ENCODE measurements at places on chromosomes 13 and 19.

DNA sequence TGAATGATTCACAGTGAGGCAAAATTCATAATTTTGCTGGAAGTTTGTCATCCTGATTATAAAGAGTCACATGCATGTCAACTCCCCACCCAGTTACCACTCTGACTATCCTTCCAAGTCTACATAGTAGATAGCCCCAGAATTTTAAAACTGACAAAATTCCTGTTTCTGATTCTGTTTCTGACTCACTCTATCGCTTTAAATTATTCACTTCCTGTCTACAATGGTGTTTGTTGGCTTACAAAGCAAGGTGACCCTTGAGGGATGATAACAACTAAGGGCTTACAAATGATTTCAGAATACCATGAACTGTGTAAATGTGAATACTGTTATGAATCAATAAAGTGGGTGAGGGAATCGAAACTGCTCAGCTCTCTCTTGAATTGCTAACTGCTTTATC, 98.7 kb upstream of the KL start:
- DNase-seq, result no peak

DNA sequence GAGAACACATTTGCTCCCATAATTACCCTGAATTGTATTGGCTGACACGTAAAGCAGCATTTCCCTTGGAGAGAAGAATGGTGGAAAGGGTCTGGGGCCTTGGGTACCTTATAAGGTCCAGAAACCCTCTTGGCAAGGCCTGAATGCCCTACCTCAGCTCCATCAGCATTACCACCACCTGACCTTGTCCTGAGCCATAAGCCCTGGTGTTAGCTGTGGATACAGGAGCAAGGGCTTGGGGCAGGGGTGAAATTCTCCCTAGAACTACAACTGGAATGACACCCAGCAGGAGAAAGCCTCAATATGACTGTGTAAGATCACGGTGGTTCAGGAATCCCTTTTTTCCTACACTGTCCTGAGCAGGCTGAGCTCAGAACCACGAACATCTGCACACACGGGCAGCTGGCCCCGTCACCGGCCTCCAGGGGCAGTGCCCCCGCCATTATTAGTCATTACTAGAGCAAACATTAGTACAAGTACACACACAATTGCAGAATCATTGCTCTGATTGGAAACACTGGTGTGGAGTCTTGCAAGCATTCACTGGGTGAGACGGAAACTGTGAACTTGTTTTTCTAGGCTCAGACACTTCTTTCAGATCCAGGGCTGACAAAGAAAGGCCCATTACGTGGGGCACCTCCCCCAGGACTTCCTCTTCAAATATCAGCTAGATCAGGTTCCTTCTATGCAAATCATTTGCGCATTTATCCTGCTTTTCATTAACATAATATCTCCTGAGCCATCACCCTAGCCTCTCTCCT, 26.8 kb upstream of the MTIF3 start:
- peak; percentile 44 for DNase-seq

- no peak for DNase-seq
Measured at GRCh38 chr13:53411463-53411862, 382.9 kb downstream of the OLFM4 start.

DNA sequence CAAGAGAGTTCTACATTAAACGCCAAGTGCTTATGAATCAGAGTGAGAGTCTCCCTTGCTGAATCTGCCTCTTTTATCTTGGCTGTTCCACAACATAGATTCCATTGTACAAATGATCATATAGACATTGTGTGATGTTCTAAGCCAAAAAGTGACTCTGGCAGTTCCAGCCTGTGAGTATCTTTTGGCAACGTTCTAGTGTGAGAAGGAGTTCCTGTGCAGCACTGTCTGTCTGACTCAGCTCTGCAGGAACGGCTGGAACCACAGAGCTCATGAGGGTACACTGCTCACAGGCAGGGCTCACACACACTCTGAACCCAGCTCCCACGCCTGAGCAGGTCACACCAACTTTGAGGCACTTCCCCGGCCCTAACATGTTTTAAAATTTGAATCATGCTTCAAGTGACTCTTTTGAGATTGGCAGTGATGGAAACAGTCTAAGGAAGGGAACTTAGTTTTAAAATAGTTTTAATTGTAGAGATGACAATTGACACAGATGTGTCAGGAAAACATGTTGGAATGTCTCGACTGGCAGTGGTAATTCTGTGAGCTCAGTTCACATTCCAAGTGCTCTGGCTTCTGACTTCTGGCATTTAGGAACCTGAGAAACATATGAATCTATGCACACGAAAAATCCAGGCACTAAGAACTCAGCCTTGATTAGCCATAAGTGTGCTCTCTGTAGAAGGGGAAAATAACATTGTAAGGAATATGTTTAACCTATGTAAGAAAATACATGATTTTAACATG, 272.0 kb downstream of the UQCRFS1 start:
- DNase-seq, result peak; percentile 58

- DNase-seq, result peak; percentile 59
Measured at GRCh38 chr13:45242070-45242469, 41.2 kb upstream of the KCTD4 start.

DNA sequence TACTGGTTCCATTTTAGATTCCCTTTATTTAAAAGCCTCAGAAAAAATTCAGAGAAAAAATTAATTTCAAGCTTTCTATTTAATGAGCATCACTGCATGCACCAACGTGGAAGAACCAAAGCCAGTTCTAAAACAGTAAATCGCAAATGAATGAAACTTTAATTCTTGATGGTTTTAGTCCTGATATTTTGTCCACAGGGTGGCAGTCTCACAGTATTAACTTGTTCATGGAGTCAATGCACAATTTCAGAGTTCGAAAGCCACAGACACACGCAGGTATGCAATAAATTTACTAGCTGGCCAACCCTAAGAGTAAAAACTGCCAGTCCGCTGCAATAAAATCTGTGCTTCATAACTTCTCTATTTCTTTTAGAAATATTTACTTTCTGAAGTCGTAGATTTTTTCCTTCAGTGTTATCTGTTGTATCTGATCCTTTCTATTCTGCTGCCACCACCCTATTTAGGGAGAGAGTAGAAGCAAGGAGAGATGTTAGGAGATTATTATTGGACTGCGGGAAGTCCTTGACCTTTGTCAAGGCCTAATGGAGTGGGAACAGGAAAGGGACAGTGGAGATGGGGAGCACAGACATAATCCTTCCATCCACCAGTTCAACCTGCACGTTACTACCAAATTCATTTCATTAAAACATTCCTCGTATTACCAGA, 7.0 kb upstream of the WBP4 start:
- DNase-seq, result peak; percentile 73

- peak; percentile 67 for DNase-seq
Measured at GRCh38 chr19:45153339-45154063, 7.3 kb downstream of the NKPD1 start.

DNA sequence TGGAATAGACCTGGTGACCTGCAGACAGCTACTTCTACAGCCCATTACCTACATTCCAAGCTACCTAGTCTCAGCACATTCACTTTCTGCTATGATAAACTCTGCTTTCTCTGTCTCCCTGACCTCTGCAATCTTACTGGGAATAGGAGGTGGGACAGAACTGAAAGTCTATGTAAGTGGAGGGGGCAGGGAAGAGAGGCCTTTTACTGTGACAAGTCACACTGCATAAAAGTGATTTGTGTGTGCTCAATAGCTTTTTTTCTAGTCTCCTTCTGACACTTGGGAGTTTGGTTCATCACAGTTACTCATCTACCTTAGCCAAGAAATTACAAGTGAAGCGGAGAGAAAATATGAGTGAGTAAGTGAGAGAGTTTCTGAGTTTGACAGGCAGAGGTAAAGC, 322.4 kb downstream of the OLFM4 start:
- no peak for DNase-seq

DNA sequence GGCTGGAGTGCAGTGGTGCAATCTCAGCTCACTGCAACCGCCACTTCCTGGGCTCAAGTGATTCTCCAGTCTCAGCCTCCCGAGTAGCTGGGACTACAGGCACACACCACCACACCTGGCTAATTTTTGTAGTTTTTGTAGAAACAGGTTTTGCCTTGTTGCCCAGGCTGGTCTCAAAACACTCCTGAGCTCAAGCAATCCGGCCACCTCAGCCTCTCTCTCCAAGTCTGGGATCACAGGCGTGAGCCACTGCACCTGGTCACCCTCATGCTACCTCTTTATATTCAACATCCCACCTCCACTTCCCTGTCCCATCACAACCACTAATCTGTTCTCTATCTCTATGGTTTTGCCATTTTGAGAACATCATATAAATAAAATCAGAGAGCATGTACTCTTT, 155.7 kb downstream of the PTPRS start:
- no peak for DNase-seq

- DNase-seq, result peak; percentile 63
Measured at GRCh38 chr19:43759515-43759914, 4.8 kb upstream of the SMG9 start.

DNA sequence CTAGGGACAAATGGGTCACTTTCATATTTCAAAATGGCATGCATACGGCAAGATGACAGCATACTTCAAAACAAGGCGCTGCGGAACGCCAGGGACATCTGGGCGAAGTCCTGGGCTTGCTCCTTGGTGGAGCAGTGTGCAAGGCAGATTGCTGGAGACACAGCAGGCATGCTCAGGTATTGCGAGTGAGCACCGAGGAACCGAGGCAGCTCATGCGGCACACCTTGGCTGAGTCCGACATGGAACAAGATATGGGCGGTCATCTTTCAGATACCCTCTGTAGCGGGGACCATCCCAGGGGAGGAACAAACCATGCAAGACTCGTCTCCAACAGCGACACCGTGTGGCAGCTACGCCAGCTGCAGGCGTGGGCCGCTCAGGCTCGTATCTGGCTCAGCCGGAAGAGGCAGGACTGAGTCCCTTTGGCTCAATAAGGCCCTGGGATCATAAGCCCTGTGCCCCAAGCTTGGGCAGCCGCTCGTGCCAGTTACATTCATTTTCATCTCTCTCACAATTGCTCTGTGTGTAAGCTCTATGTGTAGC, 112.4 kb downstream of the NUFIP1 start:
- DNase-seq, result no peak

GRCh38 chr13:22880741-22881720, 299.7 kb upstream of the SGCG start:
- DNase-seq, result no peak

- DNase-seq, result peak; percentile 95
Measured at GRCh38 chr19:12777217-12778016, 2.1 kb upstream of the HOOK2 start.

GRCh38 chr19:30450835-30451321, 78.7 kb downstream of the ZNF536 start:
- no peak for DNase-seq

- no peak for DNase-seq
Measured at GRCh38 chr13:59444210-59444857, 719.4 kb downstream of the DIAPH3 start.

- no peak for DNase-seq
Measured at GRCh38 chr19:29624489-29625185, 18.6 kb downstream of the POP4 start.

DNA sequence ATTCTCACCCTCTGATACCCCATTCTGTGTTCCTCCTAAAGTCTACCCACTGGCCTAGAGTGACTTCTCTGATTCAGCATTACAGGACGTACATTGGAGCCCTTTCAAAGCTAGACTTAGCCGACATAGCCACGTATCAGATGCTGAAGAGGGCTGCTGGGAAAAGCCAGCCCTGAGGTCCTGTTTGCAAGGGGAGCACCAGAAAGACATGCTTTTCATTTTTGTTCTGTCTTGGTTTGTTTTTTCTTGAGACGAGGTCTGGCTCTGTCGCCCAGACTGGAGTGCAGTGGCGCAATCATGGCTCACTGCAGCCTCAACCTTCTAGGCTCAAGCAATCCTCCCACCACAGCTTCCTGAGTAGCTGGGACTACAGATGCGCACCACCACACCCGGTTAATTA, 6.3 kb upstream of the ZSWIM4 start:
- peak; percentile 91 for DNase-seq

DNA sequence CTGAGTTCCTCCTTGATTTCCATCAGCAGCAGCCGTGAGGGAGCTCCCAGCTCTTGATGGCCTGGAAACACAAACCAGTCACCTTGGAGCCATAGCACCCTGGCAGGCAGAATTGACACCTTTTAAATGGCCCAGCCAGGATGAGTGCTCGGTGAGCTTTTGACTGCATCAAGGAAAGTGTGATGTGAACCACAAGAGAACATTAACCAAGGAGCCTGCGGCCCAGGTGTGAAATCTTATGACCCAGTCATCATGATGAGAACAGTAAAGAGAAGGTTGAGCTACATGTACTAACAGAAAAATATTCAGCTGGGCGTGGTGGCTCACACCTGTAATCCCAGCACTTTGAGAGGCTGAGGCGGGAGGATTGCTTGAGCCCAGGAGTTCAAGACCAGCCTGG, 22.8 kb downstream of the SUGP2 start:
- DNase-seq, result no peak

- no peak for DNase-seq
Measured at GRCh38 chr19:6489278-6490061, 7.9 kb upstream of the DENND1C start.

DNA sequence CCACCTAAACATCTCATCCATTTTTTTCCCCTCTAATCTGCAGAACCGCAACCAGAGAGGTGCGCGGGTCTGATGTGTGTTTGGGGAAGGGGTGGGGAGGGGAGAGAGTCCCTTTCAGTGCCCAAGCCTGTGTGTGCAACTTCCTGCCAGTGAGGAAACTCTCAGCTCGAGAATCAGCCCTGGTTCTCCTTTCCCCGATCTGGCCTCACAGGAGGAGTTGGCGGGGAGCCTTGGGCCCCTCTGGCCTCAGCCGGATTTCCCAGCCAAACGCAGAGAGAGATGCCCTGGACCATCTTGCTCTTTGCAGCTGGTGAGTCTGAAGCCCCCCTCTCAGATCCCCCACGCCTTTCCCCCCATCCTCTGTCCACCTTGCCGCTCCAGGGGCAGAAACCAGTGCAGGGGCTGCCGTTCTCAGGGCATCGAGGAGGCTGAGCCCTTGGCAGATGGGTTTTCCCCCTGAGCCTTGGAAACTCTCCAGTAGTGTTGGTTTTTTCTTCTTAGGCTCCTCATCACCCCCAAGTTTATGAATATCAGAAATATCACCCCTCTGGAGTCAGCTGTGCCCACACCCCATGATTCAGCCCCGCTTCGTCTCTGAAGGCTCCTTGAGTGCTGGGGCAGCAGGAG, at the start of gene C19orf38:
TSS of gene C19orf38 (plus strand) at position 186 of the 627 bp plus-strand sequence. CDS start at position 280, 94 bp downstream.
- DNase-seq, result peak; percentile 22

- DNase-seq, result no peak
Measured at GRCh38 chr13:95224064-95224463, 77.2 kb downstream of the ABCC4 start.

DNA sequence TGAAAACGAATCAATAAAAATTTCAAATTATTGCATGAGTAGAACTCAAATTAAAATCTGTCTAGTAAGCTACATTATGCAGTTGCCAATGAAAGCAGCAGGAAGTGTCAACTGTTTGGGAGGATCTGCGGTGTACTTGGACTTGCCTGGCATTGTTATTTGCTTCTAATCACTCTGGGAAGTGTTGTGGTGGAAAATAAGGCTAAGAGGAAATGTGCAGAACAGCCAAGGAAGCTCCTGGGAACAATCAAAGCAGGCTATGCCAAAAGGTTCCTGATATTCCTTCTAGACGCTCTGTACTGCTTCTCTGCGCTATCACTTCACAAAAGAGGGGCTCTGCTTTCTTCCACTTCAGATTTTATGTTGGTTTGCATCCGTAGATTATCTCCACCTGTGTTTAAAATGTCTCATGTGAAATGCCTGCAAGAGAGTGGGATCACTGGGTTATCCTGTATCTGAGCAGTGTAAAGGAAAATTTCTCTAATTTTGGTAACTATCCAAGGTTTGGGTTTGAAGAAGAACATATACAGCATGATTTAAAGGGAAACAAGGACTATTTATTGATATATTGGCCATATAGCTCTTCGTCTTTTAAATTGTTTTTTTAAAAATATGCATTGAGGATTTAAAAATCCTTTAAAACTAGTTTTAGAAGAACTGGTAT, 182.7 kb upstream of the CSNK1A1L start:
- DNase-seq, result no peak

- DNase-seq, result no peak
Measured at GRCh38 chr13:25218019-25218418, 45.9 kb upstream of the AMER2 start.

All from adipocyte (in vitro differentiated cells).